Activated CD8-positive, alpha-beta T cell treated with anti-CD3 and anti-CD28 coated beads, Interleukin-2, amount 10 ng/mL, durations not matched to agents 7 days and 5 days (primary cell): ENCODE measurements at places on chromosomes 3 and 15. TPM values are rescaled to one million over a fixed set of nuclear protein-coding genes. Genes with fewer than 3 reads are reported as not detected.
A peak's percentile ranks its signal among the peaks of the same experiment; 100 is the strongest.

NMNAT3 gene
- total RNA-seq = 0.18 TPM

ALDH1L1 gene
- not detected for total RNA-seq

BCL2A1 gene
- total RNA-seq = 26.3 TPM

BRK1 gene
- total RNA-seq = 113 TPM

DNA sequence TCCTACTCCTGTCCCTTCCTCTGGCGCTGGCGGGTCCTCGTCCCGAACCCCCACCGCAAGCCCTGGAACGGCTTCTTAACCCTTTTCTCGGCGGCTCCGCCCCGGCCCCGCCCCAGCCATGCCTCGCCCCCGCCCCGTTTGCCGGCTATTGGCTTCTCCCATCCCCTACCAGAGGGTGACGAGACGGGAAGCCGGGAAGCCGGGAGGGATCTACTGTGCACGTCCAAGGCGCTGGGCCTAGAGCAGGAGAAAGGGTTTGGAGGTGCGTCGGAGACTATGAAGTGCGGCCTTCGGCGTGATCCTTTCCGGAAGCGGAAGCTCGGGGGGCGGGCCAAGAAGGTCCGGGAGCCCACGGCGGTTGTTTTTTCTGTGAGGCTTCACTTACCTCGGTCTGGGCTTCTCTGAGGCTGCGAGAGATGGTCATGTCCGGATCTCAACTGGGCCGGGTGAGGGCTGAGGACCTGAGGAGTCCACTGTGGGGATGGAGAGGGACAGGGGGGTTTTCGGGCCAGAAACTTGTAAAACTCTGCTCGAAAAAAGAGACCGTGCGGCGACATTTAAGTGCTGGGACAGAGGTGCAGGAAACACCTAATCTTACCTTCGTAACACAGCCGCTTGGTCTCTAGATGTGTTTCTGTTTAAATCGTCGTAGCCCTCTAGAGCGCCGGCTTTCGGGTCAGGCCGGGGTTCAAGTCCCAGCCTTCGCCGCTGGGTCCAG, 21.4 kb downstream of the ROPN1B start:
- DNase-seq = no peak

DNA sequence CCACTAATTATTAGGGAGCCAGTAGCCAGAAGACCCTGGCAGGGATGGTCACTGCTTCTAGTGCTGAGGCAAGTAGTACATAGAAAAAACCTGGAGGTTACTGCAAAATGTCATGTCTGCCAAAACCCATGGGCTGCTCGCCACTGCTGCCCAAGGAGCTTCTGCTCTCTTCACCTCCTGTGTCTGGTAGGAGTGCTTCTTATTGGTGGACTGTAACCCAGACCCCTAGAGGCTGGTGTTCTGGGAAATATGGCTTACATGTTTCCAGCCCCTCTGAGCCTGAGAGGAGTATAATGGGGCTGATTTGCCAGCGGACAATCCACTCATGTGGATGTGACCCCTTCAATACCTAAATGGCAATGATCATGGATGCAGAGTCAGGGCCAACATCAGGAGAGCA, 286.4 kb downstream of the EPHB1 start:
- no peak for DNase-seq

- no peak for DNase-seq
Observed at GRCh38 chr3:176994393-176994792, 202.9 kb downstream of the TBL1XR1 start.

DNA sequence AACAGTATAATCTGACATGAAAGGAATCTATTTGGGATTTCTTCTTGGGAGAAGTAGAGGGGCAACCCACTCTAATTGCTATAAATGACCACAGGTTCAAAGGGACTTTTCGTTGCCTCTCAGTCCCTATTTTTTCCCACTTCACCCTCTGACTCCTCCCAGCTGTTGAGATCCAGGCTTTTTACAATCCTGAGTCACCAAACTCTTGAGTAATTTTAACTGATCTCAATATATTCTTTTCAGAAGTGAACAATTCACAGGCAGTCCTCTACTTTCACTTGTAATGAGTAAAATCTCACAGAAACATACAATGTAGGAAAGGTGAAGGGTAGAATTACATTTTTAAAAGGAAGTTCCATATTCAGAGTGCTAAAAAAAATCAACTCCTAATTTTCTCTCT, 44.6 kb downstream of the EIF4E3 start:
- DNase-seq = no peak

DNA sequence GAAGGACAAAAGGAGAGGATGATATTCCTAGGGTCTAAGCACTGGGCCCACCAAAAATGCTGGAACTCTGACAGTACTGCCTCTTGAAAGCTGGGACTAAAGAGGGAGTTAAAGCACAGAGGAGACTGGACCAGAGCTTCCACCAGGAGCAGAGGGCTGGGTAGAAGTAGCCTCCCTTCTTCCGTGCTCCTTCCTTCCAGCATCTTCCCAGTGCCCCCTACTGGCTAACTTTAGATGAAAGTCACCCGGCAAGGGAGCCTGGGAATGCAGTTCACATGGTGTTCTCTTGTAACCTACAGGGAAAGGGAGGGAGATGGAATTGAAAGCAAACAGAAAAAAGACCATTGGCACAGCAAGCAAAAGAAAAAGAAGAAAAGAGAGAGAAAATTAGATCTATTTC, 106.1 kb upstream of the COL8A1 start:
- peak; percentile 21 for DNase-seq

DNA sequence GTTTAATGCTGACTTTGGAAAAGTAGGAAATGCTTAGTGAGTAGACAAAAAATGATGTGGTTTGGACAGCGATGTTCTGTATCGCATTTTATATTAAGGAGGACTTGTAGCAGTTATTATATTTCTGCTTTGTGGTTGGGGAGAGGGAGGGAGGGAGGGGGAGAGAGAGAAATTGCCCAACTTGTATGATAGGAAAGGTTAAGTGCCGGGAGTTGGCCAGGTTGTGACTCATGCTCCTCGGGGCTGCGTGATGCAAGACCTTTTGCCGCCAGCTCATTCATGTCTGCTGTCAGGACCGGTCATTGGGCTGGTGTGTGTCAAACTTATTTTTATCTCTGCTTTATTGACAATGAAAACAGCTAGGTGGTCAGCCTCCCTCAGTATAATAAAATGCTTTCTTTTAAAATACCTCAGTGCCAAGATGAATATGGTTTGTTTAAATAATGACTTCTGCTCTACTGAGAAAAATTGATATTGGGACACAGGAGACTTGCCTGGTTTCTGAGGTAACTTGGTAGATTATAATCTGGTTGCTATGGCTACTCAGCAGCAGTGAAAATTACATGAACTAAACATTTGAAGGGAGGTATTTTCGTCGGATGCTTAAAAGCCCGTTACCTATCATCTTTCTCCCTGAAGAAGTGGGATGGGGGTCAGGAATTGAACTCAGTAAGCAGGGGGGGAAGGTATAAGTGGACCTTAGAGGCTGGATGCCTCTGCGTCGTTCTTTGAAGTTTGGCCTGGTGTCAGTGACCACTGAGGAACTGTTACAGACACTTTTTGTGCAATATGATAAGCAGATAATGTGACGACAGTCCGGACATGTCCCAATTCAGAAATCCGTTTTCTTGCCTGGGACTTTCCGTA, 90.7 kb downstream of the FNDC3B start:
- DNase-seq = peak; percentile 46

GRCh38 chr3:143531101-143531500, 317.2 kb downstream of the SLC9A9 start:
- DNase-seq = no peak

DNA sequence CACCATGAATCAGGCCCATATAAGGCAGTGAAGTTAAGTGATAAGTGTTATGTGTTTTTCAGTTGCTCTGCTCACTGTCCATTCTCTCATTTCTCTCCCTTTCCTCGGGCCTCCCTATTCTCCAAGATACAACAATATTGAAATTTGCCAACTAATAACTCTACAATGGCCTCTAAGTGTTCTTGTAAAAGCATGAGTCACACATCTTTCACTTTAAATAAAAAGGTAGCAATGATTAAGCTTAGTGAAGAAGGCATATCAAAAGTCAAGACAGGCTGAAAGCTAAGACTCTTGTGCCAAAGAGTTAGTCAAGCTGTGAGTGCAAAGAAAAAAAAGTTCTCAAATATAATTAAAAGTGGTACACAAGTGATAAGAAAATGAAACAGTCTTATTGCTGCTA, 675.4 kb downstream of the OTOL1 start:
- DNase-seq = no peak

DNA sequence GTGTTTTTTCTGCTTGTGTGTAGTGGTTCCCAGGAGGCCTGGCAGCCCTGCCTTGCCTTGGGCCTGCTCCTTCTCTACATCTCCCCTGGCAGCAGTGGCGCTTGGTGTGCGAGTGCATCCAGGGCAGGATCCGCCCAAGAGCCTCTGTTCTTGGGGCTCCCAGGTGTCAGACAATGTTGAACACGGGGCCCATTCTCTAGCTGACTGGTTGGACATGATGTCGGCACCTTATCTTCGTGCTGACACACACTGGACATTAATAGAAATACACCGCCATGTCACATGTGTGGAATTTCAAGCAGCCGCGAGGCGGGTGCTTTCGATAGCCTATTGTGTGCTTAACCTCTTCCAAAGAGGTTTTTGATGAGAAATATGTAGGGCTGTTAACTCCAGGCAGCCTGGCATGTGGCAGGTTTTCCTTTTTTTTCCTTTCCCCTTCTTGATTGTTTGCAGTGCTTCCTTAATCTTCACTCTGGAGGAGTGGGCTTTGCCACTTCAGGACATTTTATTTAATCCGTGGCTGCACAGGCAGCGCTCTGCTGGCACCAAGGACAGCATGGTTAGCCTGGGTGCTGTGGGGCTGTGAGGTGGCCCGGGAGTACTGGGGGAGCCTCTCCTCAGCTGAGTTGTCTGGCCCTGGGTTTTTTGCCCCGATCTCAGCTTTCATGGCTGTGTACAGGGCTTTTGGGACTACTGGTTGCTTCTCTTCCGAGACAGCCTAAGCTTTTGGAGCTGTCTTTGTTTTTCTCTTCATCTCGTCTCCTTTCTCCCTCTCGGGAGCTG, 42.5 kb downstream of the CHCHD6 start:
- no peak for DNase-seq

DNA sequence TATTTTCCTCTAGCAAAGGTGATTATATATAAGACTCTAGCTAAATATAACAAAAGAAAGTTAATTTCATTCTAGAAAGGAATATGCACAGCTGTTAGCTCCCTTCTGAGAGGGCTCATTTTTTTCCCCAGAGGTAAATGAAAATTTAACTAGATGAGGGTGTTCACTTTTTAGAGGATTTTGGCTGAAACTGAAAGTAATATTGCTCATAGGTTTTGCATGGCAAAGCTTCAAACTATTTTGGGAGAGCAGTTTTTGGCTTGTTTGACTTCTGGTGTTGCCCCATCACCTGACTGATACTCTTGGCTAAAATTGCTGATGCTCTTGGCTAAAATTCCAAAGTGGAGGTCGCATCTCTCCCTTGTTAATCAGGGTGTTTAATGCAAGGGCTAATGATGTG, 311.9 kb downstream of the EDEM1 start:
- DNase-seq = no peak
